ENCODE measurements at places on chromosomes 7 and 10.

GRCh38 chr10:43117031-43117776 is 21.0 kb upstream of the CSGALNACT2 start:
- DNase-seq = no peak

GRCh38 chr7:114598946-114599345 is 184.3 kb downstream of the FOXP2 start:
- no peak for DNase-seq

GRCh38 chr10:103758294-103758681 is 97.1 kb downstream of the SH3PXD2A start:
- no peak for DNase-seq

GRCh38 chr7:73742338-73742752 is 3.7 kb upstream of the ABHD11 start:
- no peak for DNase-seq

GRCh38 chr7:36896418-36896817 is 172.1 kb upstream of the AOAH start:
- DNase-seq = no peak
